Activated naive CD4-positive, alpha-beta T cell treated with Interleukin-2 at 50 U/mL for 16 hours (primary cell): ENCODE measurements at places on chromosomes 3 and 15.

- no peak for DNase-seq
Measured at GRCh38 chr3:81816473-81817250, 55.2 kb upstream of the GBE1 start.

DNA sequence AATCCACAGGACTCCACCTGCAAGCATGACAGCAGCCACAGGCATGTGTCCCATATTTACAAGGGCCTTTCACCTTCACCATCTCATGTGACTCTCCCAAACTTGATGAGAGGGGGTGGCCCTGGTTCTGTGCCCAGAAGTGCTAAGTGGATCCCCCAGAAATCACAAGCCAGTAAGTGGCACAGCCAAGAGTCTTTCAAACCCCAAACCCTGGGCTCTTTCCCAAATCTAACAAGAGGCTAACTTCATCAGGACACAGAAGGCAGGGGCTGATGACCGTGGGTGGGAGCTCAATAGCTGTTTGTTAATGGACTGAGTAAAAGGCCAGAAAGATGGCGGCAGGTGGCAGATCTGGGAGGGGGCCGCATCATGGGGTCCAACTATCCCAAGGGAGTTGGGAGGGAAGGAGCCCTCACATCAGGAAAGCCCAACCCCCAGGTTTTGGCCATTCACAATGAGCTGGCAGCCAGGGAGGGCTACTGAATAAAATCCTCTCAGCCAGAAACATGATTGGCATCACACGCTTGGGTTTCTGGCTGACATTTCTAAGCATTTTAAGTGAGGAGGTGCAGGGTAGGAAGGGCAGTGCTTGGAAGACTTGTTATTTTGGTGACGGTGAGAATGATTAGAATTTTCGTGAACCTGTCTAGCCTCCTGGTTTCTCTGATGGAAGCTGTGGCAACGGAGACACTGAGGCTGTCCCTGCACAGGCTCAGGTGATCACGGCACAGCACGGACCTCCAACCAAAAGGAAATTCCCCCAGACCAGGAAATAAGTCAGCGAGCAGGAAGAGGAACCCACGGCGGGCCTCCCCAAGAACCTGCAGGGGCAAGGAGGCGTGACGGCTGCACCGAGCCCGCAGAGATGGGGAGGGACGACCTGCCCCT is 109.3 kb downstream of the OXNAD1 start:
- DNase-seq = no peak

GRCh38 chr15:38961456-38961855 is 396.8 kb upstream of the RASGRP1 start:
- no peak for DNase-seq

- DNase-seq = no peak
Measured at GRCh38 chr3:106688464-106688863, 688.8 kb upstream of the CCDC54 start.

DNA sequence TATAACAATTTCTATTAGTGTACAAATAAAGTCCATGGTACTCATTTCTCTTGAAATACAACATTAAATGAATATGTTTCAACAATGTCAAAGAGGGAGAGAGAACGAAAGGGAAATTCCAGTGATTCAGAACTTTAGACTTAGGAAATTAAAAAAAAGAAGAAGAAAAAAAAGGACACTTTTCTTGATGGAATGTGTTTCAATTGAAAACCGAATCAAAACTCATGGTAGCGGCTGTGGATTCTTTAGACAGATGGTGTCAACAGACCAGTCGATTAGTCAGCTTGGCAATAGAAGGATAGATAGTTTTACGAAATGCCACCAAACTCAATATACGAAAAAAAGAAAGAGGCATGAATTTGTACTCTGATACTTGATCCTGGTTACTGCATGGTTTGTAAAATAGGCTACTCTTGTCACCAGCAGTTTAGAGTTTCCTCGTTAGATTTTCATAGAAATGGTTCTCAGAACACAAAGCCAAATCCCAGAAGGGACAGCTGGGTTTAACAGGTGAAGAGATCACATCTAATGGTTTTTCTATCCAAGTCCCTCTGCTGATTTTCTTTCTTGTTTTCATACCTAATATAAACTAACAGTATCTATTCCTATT is 793.5 kb downstream of the ROBO1 start:
- no peak for DNase-seq

GRCh38 chr3:27688053-27688452 is 34.1 kb downstream of the EOMES start:
- DNase-seq = no peak
